ENCODE measurements at places on chromosomes 16 and 17.

DNA sequence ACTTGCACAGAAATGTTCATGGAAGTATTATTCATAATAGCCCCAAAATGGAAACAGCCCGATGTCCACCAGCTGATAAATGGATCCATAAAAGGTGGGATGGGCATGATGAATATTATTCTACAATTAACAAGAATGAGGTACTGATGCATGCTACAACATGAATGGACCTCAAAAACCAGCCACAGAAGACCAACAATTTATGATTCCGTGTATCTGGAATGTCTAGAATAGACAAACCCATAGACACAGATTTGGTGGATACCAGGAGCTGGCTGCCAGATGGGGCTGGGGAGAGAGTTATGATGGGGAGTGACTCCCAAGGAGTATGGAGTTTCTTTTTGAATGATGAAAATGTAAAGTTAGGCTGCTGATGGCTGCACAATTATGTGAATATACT, 10.8 kb upstream of the NAGLU start:
- no peak for DNase-seq

DNA sequence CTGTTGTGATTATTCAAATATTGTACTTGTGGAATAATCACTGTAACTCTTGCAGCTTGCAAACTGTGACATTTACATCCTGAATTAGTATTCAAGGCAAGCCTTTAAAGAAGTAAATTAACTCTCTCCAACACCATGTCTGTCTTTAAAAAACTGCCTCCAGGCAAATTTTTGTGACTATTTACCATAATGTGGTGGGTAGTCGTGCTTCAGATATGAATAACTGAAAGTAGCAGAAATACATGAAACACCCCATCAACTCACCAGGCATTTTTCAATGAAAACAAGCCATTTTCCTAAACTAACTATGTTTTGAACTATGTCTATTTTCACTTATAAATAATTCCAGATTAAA, 217.4 kb upstream of the PSMD7 start:
- no peak for DNase-seq

- no peak for DNase-seq
Measured at GRCh38 chr16:55640701-55641327, 15.0 kb upstream of the SLC6A2 start.

DNA sequence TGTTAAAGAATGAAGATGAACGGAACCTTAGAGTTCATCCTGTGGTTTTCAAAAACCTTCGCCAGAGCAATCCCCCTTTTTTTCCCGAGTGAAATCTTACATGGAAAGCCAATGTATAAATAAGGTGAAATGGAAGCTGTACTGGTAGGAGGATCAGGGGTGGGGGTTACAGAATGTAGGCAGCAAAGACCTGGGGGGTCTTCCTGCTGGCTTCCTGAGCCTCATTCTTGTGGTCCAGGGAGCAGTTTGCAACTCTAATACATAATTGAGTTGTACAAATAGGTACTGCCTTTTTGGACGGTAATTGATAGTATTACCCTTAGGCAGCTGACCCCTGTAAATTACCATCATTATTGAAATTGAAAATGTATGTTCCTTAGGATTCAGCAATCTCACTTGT, 34.1 kb downstream of the KSR1 start:
- DNase-seq: no peak

GRCh38 chr17:47844814-47845715, 4.0 kb upstream of the SCRN2 start:
- no peak for DNase-seq

DNA sequence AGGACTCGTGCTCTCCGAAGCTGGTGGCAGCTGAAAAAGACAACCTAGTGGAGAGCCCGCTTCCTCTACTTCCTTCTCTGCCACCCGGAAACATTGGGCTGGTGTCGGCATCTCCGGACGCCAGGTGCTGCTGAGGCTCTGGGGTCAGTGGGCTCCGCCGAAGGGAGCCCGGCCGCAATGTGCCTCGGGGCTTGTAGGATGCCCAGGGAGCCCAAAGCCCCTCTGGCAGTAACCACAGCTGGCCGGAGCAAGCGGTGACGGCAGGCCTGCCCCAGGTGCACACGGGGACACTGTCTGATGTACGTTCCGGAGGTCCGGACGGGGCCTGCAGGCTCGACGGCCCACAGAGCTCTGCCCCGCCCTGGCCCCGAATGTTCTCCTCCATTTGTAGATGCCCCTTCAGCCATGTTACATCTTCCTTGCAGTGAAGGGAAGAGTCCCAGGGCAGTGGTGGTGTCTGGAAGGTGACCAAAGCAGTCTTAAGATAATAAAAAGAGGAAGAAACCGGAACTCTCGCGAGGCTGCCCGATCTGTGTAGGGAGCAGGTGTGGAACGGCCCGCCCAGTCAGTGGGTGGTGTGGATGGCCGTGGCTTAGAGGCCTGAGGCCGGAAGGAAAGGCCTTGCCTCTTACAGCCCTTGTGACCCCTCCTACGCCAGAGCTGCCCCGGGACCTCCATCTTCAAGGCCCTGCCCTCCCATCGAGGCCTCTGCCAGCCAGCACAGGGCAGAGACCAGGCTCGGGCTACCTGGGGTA, 22.6 kb downstream of the NDUFAF8 start:
- DNase-seq: no peak

DNA sequence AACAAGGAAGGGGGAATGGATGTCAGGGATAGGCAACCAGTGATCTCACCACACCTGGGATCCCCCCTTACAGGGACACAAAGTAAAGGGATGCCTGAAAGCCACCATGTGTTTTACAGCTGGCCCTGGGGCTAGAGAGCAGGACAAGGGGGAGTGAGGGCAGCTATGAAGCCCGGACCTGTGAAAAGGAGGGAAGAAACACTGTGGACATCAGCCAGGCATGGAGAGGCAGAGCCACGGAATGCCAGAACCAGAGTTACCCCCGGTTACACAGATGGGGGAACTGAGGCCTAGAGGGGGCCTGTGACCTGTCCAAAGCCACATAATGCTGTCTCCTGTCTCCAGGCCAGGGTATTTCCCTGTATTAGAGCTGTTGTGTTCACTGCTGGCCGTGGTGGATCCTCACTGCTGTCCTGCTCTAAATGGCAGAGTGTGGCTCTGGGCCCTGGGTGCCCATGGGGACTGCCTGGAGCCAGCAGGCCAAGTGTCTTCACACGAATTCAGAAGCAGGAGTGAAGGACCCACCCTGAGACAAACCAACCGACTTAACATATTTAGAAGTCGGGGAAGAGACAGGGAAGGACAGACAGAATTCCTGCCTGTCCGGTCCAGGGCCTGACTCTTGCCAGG, 29.7 kb upstream of the ITGA3 start:
- DNase-seq: no peak

DNA sequence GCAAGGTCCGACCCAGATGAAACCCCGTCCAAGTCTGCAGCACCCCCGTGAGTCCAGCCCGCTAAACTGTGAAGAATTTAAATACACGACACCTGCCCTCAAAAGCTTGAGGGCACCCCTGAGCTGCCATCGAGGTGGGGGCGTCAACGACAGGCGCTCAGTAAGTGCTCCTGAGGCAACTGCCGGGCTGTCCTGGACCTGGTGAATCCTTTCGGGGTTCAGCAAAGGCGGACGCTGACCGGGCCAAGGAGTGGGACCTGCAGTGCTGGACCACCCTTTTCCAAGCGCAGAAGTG, 512 bp upstream of the ENDOV start:
- DNase-seq: no peak

GRCh38 chr17:51860954-51861561, 297.5 kb downstream of the CA10 start:
- DNase-seq: no peak

- no peak for DNase-seq
Measured at GRCh38 chr16:71360378-71360777, 1.9 kb downstream of the CALB2 start.

GRCh38 chr16:75576384-75576811, 10.2 kb downstream of the GABARAPL2 start:
- no peak for DNase-seq

GRCh38 chr16:12091569-12092543, 115.3 kb downstream of the SNX29 start:
- no peak for DNase-seq

- DNase-seq: no peak
Measured at GRCh38 chr16:56980792-56981724, 8.3 kb upstream of the NLRC5 start.

DNA sequence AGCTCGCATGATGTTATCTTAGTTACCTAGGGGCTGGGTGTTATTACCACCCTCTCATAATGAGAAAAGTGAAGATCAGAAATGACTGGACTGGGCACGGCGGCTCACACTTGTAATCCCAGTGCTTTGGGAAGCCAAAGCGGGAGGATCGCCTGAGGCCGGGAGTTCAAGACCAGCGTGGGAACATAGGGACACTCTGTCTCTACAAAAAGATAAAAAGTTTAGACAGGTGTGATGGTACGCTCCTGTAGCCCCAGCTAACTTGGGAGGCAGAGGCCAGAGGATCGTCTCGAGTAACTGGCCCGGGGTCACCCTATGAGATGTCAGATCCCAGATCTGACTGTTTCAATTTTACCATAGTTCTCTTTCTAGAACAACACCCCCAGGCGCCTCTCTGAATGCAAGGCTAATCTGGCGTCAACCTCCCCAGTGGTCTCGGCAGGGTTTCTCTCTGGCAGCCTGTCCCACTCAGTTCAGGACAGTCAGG, 1.9 kb upstream of the CCDC102A start:
- no peak for DNase-seq

GRCh38 chr16:347203-347602, 5.3 kb downstream of the AXIN1 start:
- DNase-seq: no peak

DNA sequence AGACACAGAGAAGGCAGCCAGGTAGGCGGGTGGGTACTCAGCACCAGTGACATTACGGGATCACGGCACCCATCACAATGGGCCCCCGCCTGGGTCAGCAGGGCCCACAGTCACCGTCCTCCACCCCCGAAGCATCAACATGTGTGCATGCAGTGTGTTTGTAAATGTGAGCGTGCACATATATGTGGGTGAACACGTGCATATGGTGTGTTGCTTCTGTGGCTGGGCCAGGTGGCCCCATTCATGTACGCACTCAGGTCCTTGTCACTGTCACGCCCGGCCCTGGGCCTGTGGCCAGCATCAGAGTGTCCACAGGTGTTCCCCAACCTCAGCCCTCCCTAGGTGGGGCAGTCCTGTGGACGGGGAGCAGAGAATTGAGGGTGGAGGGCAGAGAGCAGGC, 37.1 kb downstream of the TNFRSF13B start:
- no peak for DNase-seq

- no peak for DNase-seq
Measured at GRCh38 chr16:88448461-88449266, 4.4 kb upstream of the ZFPM1 start.

DNA sequence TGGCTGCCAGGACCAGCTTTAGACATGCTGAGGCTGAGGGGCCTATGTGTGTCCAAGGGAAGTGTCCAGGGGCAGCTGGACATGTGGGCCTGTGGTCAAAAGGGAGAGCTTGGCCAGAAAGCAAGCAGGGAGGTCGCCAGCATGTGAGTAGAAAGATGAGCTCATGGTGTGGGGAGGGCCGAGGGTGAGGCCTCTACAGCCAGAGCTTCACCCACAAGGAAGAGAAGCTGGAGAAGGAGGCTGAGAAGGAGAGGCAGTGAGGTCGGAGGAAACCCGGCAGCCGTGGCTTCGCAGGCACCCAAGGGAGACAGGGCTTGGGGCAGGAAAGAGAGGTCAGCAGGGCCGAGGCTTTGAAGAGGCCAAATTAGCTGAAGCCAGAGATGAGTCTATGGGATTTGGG, 4.0 kb upstream of the HSD11B2 start:
- DNase-seq: no peak

DNA sequence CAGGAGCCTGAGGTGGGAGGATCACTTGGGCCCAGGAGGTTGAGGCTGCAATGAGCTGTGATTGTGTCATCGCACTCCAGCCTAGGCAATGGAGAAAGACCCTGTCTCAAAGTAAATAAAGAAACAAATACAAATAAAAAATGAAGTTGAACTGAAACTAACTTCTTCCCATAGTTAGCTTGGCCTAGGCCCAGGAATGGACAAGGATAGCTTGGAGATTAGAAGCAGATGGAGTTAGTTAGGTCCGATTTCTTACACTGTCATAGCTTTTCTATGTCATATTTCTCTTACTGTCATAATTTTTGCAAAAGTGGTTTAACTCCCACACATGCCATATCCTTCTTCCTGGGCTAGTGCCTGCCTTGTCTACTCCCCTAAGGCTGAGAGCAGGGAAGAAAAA, 154.7 kb upstream of the CACNG3 start:
- DNase-seq: no peak

DNA sequence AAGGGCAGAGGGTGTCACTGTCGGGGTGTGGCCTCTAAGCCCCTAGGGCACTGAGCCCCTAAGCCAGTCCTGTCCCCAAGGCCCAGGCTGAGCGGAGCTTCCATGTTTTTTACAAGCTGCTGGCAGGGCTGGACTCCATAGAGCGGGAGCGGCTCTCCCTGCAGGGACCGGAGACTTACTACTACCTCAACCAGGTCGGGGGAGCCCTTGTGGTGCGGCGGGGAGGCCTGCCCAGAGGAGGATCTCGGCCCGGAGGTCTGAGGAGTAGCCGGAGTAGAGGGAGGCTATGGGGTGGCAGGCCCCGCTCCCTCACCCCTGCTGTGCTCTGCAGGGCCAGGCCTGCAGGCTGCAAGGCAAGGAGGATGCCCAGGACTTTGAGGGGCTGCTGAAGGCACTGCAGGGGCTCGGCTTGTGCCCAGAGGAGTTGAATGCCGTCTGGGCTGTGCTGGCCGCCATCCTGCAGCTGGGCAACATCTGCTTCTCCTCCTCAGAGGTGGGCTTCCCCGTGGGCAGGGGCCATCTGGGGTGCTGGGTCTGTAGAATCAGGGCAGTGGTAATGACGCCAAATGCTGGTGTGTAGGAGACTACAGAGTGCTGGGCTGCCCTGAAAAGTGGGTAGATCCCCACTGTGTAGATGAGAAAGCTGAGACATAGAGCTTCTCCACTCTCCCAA, 4.9 kb downstream of the MYO15B start:
- no peak for DNase-seq

DNA sequence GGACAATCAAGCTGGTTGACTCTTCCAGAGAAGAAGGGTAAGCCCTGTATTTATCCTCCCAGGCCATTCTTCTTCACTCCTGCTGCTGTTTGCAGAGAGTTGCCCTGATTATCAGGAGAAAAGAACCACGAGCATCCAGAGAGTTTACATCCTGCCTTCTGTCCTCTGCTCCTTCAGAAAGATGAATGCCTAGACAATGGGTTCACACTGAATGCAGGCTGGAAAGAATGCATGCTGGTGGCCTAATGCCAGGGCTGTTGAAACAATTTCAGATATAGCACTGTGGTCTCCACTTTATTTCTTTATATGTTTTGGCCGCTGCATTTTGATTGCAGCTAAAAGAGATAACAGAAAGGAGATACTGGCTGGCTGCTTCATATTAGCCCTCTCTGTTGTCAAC, 21.2 kb upstream of the HAS3 start:
- DNase-seq: no peak

DNA sequence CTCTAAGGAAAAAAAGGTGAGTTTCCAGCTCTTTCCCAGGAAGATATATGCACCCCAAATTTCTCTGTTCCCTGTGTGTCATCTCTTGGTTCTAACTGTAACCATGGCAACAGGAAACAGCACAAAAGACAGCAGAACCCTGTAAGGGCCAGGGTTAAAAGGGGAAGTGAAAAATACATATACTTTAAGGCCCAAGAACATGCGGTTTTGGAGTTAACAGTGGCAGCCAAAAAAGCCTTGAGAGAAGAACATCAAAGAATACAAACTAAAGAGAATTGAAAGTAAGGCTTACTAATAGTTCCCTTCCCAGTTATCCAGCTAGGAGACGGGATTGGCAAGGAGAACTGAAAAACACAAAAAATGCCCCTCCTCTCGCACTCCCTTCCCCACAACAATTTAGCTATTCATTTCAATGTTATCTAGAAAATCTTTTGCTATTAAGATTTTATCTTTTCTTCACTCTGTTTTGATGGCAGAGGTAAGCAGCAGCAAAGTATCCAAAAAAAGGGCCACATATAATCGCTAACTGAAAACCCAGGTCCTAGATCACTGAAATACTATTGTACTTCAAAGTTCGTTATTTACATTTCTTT, 1.5 kb downstream of the SPOP start:
- DNase-seq: no peak
